ENCODE measurements at places on chromosomes 7 and 10. TPM values are rescaled to one million over a fixed set of nuclear protein-coding genes. Genes with fewer than 3 reads are reported as not detected.

The ANXA8L1 gene
- total RNA-seq: 12.3 TPM

The SPDYE6 gene
- not detected for total RNA-seq

DNA sequence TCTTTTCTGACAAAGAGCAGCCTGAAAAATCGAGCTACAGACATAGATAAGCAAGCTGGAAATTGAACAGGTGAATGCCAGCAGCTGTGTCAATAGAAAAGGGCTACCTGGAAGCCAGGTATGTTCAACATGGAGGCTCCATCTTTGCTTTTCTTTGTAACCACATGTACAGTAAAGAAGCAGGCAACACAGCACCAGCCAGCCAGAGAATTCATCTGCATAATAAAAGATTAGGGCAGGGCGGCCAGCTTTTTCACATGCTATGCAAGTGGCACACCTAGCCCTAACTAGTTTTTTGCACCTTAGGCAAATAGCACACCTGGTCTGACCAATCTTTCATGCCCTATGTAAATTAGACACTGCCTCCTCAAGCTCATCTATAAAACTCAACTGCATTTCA is 25.7 kb downstream of the COG5 start:
- no peak for DNase-seq
- no peaks in the 10 kb centered on the region for H3K36me3 ChIP-seq
- no peaks in the 10 kb centered on the region for H3K27me3 ChIP-seq

- DNase-seq: no peak
- H3K36me3 ChIP-seq: peaks cover 5% of the 10 kb centered on the region
- no peak overlapping the region for H3K4me3 ChIP-seq
- H3K27me3 ChIP-seq: no peaks in the 10 kb centered on the region
Measured at GRCh38 chr7:30831227-30831626, 60.0 kb downstream of the MINDY4 start.

Measured in prostate gland (tissue), 2 donors.